CD8-positive, alpha-beta memory T cell (primary cell): ENCODE measurements at places on chromosomes 3 and 15.
A peak's percentile ranks its signal among the peaks of the same experiment; 100 is the strongest.

DNA sequence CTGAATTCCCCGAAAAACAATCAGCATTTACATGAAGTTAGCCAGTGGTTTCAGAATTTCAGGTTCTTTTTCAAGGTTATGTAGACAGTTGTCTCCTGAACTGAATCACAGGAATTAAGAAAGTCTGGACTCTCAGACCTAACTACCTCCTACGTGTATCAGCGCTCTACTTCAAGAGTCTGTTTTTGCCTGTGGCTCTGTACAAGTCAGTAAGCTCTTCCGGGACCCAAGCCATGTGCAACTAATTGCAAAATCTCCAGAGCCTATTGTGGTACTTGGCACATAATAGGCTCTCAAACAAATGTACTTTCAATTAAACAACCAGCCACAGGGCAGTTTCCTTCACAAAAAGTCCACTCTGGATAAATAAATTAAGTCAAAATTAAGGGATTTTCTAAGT, 414.2 kb downstream of the PDCD6IP start:
- DNase-seq, result no peak

- DNase-seq, result no peak
Measured at GRCh38 chr3:158718490-158719170, 13.6 kb downstream of the RARRES1 start.

- no peak for DNase-seq
Measured at GRCh38 chr15:91331581-91331980, 231.5 kb downstream of the SV2B start.

DNA sequence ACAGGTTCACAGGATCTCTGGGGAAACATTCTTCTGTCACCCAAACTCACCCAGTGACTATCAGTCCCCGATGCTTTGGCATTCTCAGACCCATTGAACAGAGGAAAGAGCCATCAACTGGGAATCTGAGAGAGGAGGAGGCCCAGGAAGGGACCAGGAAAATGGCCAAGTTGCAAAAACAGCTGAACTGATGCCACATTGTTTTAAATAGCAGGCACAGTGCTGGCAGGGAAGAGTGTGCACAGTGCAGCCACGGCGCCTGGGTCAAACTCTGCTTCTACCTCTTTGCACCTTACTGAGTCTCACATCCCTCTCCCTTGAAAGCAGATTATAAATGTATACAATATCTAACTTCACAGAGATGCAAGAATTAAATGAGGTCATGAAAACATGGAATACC, 66.4 kb downstream of the SRGAP3 start:
- DNase-seq, result no peak

DNA sequence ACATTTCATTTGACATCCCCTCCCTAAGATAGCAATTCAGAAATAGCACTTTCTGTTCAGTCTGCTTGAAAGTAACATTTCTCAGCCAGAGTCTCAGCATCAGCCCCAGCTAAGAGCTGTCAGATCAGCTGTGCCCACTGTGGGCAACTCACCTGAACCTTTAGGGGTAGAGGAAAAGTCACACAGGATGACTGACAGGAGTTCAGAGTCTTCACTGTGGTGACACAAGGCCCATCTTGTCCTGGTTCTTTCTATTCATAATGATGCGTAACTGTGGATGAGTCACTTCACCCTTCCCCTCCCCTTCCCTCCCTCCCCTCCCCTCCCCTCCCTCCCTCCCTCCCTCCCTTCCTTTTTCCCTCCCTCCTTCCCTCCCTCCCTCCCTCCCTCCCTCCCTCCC, 96.1 kb upstream of the RASGRP1 start:
- DNase-seq, result no peak

GRCh38 chr3:177329854-177330253, 132.6 kb upstream of the TBL1XR1 start:
- DNase-seq, result no peak

- DNase-seq, result no peak
Measured at GRCh38 chr3:54578417-54578816, 349.4 kb downstream of the LRTM1 start.

- no peak for DNase-seq
Measured at GRCh38 chr15:97955529-97955928, 5.0 kb upstream of the ARRDC4 start.

DNA sequence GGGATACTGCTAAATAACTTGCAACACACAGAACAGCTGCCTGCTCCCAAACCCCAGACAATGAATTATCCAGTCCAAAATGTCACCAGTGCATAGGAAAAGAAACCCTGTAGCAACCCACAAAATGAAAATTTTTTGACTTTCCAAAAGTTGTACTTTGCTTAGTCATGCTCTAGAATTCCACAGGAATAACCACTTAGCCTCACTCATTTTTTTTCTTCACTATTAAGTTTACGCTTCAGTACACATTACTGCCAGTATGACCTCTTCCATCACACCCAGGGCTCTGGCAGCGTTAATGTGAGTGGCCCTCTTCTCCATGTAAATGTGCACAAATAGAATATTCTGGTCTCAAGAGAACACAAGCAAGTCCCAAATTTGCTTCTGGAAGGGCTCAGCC, 259.8 kb downstream of the MAGI1 start:
- no peak for DNase-seq

- DNase-seq, result peak; percentile 36
Measured at GRCh38 chr3:32018757-32019564, 37.4 kb downstream of the ZNF860 start.

GRCh38 chr3:127908202-127908601, 6.8 kb upstream of the KBTBD12 start:
- no peak for DNase-seq

DNA sequence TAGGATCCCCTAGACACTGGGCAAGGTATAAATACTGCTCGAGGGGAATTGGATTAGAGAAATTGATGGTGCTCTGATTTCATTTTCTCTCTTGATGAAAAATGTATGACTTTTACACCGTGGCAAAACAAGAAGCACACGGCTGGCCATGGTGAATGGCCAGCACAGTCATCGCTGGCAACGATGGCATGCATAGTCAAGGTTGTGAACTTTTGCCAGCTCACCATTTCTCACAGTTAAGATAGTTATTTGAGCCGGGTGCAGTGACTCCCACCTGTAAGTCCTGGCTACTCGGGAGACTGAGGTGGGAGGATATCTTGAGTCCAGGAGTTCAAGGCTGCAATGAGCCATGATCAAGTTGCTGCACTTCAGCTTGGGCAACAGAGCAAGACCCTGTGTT, 95.4 kb downstream of the HMG20A start:
- DNase-seq, result no peak

DNA sequence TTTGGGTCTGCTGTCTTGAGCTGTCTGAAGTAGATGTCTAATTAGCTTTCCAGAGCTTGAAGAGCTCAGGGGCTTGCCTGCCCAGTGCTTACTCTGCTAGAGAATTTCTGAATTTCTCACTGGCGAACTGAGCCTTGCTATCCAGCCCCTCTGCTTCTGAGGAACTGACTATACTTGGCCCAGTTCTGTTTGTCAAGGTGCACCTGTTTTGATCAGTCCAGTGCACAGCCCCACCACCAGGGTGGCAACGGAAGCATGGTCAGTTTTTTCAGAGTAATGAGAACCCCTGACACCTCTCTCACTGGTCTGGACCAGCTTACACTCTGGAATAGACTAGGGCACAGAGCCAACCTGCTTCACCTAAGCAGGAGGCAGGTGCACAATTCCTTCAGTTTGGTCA, 25.2 kb downstream of the ITGB5 start:
- no peak for DNase-seq

- peak; percentile 61 for DNase-seq
Measured at GRCh38 chr15:31328428-31328968, 1.9 kb downstream of the KLF13 start.

DNA sequence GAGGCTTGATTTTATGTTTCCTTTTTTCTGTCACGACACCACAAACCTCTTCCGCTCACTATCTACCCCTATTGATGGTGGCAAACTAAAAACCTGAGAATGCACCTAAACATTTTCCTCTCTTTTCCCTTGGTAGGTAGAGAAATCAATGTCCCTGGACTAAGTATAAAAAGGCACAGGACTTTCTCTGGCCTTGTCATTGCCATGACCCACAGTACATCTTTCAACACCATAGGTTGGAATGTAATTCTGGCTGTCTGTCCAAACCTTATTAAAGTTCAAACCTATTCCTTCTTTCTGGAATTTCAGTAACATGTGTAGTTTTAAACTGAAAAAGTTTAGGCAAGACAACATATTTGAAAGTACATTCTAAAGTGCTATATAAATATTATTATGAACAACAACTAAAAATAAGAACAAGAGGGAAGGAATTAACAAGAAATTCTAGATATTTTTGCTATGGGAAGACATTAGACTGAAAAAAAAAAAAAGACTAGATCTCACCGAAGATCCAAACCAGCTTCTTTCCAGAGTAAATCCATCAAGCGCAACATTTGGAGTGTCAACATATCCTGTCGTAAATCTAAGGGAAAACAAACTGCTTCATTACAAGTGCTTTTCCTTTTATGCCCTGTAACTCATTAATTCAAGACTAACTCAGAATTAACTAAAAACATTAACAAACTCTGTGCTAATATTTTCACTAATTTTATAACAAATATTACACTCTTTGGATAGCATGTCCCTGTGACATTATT, 73.1 kb downstream of the FAIM start:
- DNase-seq, result no peak

DNA sequence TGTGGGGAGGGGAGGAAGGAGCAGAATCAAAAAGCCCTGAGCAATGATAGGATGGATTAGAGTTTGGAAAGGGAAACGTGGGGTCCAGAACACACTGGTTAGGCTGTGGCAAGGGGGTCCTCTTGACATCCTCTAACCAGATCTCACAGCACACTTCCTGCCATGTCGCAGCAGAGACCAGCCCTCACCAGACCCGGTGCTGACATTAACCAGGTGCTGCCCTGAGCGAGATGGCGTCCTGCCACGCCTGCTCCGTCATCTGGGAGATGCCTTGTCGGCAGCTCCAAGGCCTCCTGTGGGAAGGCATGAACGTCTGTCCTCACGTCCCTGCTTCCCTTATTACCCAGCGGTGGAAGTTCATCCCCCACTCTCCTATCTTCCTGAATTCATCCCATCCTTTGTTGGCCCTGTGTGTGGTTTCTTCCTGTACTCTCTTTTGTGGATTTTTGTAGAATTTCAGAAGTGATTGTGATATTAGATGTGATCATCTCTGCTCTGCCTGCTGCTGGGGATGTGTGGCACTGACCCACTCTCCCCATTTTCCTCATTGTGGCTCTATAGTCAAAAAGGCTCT, 29.4 kb upstream of the MYZAP start:
- no peak for DNase-seq

- DNase-seq, result no peak
Measured at GRCh38 chr15:25714538-25714840, 148.6 kb downstream of the ATP10A start.

DNA sequence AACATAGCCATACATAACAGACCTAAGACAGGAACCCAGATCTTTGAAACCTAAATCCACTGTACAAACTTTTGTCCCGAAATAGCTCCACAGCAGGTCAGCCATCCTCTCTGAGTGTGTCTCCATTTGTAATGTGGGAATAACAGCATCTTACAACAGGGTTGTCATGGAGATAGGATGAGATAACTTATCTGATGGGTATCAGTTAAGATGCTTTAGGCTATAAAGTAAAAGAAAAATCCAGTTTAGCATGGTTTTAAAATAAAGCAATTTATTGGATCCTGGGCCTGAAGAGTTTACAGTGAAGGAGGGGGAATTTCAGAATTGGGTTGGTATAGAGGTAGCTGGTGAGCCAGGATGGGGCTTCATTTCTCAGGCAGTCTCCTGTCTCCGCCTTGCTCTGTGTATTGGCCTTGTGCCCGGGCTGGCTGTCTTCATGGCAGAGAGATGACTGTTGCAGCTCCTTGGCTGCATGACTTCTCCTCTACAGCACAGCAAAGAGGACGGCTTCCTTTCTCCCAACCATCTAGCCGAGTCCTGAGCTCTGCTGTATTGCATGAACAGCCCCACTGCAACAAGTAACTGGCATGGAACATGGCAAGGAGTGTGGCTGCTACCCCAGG, 131.9 kb upstream of the PROK2 start:
- DNase-seq, result no peak

DNA sequence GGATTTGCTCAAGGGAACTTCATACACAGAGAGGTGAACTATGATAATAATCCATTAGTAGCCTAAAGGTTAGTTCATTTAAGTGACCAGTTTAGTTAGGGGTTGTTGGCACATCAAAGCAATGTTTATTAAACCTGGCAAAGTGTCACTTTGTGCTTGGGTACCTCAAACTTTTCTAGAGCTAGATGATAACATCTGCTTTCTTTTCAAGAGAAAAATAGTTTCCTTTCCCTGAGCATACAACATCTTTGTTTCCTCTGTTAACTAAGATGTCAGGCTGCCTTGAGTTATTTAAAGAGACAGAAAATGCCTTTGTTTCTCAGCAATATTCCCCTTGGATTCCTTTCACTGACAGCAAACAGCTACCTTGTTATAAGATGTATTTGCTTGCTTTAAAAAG, 26.7 kb upstream of the SMAD3 start:
- DNase-seq, result no peak

DNA sequence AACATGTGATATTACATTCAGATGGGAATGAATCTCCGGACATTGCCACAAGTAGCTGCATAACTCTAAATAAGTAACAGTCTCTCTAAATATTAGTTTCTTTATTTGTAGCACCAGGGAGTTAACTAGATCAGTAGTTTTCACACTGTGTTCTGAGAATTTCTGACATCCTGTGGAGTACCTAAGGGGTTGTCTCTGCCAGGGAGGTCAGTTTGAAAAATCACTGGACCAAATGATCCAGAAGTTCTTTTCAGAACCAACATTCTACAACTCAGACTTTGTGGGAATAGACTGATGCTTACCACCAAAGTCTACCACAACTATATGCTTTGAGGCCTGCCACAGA, 9.0 kb upstream of the ILDR1 start:
- no peak for DNase-seq

- DNase-seq, result no peak
Measured at GRCh38 chr3:124156866-124157712, 165.2 kb upstream of the ROPN1 start.

- peak; percentile 10 for DNase-seq
Measured at GRCh38 chr3:160003520-160004128, 15.0 kb downstream of the IL12A start.

GRCh38 chr3:33093847-33094246, 3.1 kb downstream of the GLB1 start:
- no peak for DNase-seq
